H54 (cell line): ENCODE measurements at places on chromosomes 4 and X.

GRCh38 chr4:140856621-140857062, 100.5 kb upstream of the TBC1D9 start:
- peak; percentile 26 for DNase-seq

GRCh38 chr4:66572949-66573348, 902.7 kb upstream of the EPHA5 start:
- DNase-seq, result no peak

- no peak for DNase-seq
These were observed 22.4 kb downstream of the RBM47 start for GRCh38 chr4:40607221-40607620.

- DNase-seq, result no peak
These were observed 172.2 kb upstream of the TLL1 start for GRCh38 chr4:165700855-165701254.

GRCh38 chrX:15598026-15598425, 2.7 kb downstream of the ACE2 start:
- no peak for DNase-seq

GRCh38 chr4:577499-578450, 1.7 kb upstream of the TMEM271 start:
- DNase-seq, result no peak

GRCh38 chrX:10086676-10087075, 70.1 kb upstream of the CLCN4 start:
- DNase-seq, result no peak

DNA sequence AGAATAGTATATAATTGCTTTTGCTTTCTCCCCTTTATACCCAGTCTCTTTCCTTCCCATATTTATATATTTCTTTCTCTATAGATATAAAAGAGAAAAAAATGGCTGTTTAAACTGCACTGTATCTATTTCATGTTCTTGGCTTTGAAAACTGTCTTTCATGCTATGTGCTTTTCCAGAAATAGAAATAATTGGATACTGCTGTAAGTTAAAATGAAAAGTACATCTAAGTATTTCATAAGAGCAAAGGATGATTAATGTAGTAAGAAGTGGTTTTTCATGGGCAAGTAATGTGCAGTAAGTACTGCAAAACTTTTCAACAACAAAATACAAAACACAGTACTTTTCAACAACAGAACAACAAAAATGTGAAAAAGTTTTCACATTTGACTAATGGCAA, 237.9 kb downstream of the SNCA start:
- no peak for DNase-seq

- DNase-seq, result no peak
These were observed 9.8 kb upstream of the SLC9B1 start for GRCh38 chr4:103029300-103029699.

DNA sequence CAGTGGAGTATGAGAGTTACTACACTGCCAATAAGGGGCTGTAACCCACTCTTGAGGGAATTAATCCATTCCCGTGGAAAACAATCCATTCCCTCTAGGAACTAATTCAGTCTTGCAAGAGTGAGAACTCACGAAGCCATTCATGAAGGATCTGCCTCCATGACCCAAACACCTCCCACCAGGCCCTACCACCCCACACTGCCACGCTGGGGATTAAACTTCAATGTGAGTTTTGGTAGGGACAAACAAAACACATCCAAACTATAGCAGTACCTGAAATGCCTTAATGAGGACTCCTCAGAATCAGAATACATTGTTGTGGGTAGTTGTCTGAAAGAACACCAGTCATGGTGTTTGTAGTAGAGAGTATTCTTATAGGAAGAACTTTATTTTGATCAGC, 19.2 kb downstream of the PAGE4 start:
- DNase-seq, result no peak

DNA sequence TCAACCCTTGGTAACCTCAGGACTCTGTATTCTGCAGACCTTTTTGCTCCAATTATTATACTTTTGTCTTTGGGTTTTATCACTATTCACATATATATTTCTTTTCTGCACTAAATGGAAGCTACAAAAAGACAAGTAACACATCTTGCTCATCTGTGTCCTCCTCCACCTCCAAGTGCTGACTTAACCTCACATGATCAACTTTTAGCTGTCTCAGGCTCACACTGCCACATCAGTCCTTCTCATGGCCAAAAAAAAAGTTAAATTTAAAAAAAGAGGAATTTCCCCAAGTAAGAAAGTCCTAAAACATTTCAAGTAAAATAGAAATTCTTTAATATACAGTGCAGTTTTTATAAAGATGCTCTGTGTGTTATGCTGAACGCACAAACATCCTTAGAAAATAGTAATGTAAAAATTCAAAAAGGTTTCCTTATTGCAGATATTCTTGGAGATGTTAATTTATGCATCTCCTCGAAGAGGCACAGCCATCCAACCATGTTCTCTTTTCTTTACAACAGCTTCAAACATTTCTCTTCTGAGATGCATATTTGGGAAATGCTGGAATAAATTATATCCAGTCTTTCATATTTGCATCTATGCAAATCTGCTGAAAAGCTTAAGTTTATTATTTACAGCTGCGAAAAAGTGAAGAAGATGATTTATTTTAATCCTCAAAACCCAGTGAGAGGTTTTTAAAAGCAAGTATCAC, 37.6 kb downstream of the ARAP2 start:
- DNase-seq, result no peak

DNA sequence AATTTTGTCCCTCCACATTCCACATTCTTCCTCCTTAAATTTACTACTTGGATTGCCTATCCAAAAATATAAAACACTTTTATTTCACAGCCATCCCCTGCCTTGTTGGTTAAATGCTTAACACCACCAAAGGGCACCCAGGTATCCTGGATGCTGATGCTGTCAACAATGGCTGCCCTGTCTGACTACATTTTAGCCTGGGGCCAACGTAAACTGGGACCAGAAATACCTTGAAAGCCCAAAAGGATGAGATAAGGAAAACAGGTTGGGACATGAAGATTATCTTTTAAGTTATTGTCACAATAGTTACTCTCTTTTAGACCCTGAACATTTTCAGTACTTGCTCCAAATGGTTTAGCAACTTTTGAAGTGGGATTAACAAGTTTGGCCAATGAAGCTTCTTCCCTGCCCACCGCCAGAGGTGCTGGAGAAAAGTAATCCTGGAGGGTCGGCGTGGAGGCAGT, 775 bp upstream of the YIPF6 start:
- DNase-seq, result no peak

GRCh38 chr4:84965553-84966381, 723 bp downstream of the WDFY3 start:
- DNase-seq, result no peak

DNA sequence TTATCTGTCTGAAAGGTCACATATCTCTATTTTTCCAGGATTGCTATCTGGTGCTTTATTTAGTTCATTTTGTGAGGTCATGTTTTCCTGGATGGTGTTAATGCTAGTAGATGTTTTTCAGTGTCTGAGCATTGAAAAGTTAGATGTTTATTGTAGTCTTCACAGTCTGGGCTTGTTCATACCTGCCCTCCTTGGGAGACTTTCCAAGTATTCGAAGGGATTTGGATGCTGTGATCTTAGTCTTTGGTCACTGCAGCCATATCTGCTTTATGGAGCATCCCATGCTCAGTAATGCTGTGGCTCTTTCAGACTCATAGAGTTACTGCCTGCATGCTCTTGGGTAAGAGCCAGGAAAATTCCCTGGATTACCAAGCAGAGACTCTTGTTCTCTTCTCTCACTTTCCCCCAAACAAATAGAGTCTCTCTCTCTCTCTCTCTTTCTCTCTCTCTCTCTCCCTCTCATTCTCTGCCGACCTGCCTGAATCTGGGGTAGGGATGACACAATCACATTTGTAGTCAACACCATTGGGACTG, 130.0 kb downstream of the AR start:
- DNase-seq, result no peak

- no peak for DNase-seq
These were observed 148.7 kb upstream of the NAP1L5 start for GRCh38 chr4:88846206-88846790.

GRCh38 chrX:153830640-153831428, 490 bp upstream of the PDZD4 start:
- DNase-seq, result no peak

GRCh38 chr4:53455766-53456165, 78.3 kb downstream of the FIP1L1 start:
- DNase-seq, result no peak

GRCh38 chr4:15084780-15085179, 82.5 kb downstream of the CPEB2 start:
- no peak for DNase-seq

DNA sequence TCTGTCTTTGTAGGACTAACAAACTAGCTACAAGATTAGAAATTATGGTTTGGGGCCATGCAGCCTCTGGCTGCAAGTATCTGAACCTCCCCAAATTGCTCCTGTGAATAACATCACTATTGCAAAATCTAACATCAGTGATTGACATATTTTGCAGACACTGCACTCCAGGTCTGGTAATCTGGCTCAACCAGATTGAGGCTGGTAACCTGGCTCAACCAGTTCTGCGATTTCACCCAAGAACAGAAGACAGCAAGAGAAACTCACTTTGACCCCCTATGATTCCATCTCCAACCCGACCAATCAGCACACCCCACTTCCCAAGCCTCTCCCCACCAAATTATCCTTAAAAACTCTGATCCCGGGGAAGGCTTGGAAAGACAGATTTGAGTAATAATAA, 20.9 kb downstream of the SPIN3 start:
- DNase-seq, result no peak

DNA sequence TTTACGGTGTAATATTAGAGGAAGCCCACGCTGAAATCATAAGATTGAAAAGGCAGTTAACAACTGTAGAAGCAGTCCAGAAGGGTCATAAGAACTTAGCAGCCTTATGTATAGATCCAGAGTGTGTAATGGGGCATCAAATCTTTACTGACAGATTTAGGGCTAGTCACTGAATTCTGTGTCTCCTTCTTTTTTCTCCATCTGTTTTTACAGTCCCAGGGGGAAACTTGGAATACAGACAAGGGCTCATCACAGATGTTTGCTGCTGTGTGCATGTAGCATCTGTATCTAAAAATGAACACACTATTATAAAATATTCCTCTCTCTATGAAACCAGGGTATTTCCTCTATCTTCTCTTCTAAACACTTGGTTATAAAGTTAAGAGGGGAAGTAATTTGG, 43.9 kb downstream of the CYSLTR1 start:
- DNase-seq, result no peak

- no peak for DNase-seq
These were observed 262.6 kb upstream of the RPS6KA3 start for GRCh38 chrX:20529301-20529700.

DNA sequence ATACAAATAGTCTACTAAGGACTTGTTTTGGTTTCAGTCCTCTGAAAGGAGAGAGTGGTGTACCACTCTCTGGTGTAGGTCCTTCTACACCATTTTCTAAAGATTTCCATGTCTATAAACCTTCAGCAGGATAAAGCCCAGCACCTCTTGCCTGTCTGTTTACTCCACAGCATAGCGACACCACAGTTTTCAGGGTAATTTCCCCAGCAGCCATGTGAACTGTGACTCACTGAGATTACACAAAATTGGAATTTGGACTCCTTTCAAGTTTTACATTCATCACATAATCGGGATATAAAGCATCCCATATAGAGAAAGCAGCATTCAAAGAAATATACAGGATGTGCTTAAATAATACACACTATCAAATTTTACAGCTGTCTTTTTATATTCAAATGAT, 229.6 kb downstream of the PRDM5 start:
- no peak for DNase-seq

GRCh38 chr4:13176741-13177142, 307.4 kb downstream of the RAB28 start:
- DNase-seq, result no peak

DNA sequence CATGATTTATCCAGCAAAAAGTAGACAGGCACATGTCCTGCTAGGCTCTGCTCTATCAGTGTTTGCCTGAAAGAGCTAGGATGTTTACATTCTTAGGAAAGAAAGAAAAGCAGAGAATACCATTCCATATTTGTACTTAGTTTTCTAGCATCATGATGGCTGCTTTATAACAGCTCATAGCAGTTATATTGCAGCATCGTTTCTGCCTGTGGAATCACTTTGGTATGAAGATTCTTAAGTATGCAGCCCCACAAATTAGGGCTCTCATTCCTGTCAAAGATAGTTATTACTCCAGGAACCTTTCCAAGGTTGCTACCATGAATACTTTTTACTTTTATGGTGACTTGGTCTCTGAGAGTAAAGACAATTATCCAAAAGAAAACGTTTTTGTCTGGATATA, 119.0 kb upstream of the MYOZ2 start:
- DNase-seq, result no peak

- DNase-seq, result no peak
These were observed 238.1 kb downstream of the SPOCK3 start for GRCh38 chr4:166996216-166996615.

DNA sequence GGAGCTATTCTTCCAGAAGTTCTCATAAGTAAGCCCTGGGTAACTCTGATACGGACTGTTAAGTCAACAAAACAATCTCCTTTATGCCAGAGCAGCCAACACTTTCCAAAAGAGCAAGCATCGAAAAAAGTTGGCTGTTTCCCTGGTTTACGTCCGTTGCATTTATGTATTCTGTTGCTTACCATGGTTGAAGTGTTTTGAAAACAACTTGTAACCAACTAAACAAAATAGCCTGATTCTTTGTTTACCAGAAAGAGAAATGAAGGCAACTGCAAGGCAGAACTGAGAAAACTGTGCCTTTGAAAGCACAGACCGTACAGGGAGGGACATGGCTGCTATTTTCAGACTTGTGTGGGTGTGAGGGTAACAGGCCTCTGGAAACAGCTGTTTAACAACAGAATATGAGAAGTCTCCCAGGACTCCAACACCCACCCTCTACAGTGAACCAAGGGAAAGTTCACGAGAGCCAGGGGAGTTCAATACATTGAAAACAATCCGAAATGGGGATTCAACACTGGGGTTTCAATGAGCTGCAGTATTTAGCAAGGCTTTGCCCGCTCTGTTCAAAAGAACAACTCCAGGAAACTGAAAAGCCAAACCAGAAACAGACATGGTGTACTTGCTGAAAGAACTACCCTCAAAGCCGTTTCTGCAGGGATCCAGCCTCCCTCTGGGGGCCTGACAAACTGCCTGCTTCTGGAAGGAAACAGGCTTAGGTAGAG, 95.8 kb upstream of the EGFL6 start:
- no peak for DNase-seq

- no peak for DNase-seq
These were observed 81.7 kb downstream of the RELL1 start for GRCh38 chr4:37604461-37604860.

- DNase-seq, result no peak
These were observed 5.9 kb upstream of the SASH3 start for GRCh38 chrX:129773649-129774458.

- no peak for DNase-seq
These were observed 68.3 kb upstream of the RBPJ start for GRCh38 chr4:26252349-26253025.

DNA sequence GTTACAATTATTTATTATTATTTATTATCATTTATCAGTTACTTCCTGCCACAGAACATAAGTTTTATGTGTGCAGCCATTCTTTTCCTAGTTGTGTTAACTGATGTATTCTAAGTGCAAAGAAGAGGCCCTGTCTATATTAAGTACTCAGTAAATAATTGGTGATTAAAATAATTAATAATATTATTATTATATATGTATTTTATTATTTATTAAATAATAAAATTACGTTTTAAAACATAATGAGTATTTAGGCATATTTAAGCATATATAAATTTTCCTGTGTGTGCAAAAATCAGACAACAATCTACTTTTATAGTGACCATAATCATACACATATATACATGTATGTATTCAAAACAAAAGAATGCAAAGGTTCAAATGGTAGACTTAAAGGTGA, 1871.6 kb upstream of the IGFBP7 start:
- no peak for DNase-seq

GRCh38 chrX:151875270-151876026, 37.2 kb upstream of the MAGEA4 start:
- DNase-seq, result no peak

GRCh38 chr4:143186212-143186611, 1.5 kb downstream of the USP38 start:
- no peak for DNase-seq
